Naive thymus-derived CD8-positive, alpha-beta T cell (primary cell): ENCODE measurements at places on chromosomes 16 and 17.

DNA sequence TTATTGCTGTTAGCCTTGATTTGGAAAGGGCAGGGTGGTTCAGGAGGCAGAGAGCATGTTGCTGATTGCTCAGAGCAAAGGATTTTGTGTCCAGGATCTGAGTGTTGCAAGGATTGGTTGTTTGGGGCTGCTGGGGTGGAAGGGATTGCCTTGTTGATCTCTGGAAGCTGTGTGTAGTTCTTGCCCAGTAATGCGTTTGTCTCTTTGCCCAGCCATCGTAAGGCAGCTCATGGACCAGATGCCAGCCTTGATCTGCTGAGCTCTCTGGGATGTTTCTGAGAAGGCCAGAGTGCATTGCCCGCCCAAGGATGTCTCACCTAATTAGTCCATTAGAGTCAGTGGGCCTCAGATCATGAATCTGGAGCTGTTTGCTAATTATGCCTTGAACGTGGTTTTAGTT lies 33.6 kb downstream of the NKD1 start:
- no peak for DNase-seq

GRCh38 chr17:62760059-62760944 lies 47.8 kb downstream of the MARCHF10 start:
- no peak for DNase-seq

- DNase-seq: no peak
Observed at GRCh38 chr16:24409045-24409444, 130.3 kb upstream of the RBBP6 start.

- peak; percentile 82 for DNase-seq
Observed at GRCh38 chr17:29613352-29613837, 9.3 kb downstream of the CORO6 start.

DNA sequence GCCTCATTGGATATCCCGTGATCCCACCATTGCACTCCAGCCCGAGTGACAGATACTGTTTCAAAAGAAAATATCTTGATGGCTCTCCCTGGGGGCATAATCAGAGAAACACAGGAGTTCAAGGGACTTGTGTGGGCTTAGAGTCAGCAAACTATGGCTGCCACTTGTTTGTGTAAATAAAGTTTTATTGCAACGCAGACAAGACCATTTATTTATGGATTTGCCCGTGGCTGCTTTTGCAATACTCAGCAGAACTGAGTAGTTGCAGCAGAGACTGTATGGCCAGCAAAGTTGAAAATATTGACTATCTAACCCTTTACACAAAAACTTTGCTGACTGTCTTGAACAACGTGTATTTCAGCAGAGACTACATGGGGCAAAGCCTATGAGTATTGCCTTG lies 75.5 kb upstream of the GPRC5B start:
- no peak for DNase-seq

GRCh38 chr16:30485818-30486436 lies 13.4 kb downstream of the ITGAL start:
- no peak for DNase-seq

- DNase-seq: no peak
Observed at GRCh38 chr16:80463326-80463725, 77.5 kb upstream of the DYNLRB2 start.

DNA sequence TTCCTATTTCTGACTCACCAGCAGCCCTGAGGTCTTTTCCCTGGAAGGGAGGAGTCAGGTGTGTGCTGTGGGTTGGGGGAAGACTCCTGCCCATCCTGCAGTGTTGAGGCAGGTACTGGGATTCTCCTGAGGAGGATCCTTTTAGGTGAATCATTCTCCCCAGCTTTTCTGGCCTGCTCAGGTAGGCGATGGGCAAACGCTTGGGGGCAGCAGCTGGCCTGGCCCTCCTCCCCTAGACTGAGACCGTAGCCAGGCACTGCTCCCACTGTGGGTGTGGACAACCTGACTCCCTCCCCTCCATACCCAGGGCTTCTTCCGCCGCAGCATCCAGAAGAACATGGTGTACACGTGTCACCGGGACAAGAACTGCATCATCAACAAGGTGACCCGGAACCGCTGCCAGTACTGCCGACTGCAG lies 15.1 kb downstream of the GJD3 start:
- no peak for DNase-seq

DNA sequence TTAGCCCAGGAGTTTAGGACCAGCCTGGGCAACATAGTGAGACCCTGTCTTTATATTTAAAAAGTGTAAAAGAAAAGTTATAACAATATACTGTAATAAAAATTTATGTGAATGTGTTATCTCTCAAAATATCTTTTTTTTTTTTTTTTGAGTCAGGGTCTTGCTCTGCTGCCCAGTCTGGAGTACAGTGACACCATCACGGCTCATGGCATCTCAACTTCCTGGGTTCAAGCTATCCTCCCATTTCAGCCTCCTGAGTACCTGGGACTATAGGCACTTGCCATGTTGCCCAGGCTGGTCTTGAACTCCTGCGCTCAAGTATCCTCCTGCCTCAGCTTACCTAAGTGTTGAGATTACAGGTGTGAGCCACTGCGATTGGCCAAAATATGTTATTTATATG lies 45.5 kb upstream of the SLC25A19 start:
- no peak for DNase-seq

DNA sequence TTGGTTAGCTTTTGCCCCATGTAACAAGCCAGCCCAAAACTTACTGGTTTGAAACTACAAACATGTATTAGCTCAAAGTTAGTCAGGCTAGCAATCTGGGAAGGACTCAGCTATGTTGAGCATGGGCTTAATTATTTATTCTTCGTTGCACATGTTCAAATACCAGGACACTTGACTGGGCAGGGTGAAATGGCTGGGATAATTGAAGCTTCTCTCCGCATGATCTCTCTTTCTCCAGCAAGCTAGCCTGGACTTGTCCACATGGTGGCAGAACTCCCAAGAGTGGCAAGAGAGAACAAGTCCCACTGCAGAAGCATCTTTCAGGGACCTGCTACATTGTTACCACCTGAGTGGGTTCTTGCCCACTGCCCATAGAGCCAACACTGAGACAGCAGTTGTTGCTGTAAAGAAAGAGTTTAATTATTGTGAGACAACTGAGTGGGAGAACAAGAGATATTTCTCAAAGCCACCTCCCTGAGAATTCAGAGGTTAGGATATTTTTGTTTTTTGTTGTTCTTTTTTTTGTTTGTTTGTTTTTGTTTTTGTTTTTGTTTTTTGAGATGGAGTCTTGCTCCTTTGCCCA lies 16.8 kb upstream of the ATF7IP2 start:
- DNase-seq: no peak

- no peak for DNase-seq
Observed at GRCh38 chr16:12588510-12588909, 215.2 kb downstream of the CPPED1 start.

DNA sequence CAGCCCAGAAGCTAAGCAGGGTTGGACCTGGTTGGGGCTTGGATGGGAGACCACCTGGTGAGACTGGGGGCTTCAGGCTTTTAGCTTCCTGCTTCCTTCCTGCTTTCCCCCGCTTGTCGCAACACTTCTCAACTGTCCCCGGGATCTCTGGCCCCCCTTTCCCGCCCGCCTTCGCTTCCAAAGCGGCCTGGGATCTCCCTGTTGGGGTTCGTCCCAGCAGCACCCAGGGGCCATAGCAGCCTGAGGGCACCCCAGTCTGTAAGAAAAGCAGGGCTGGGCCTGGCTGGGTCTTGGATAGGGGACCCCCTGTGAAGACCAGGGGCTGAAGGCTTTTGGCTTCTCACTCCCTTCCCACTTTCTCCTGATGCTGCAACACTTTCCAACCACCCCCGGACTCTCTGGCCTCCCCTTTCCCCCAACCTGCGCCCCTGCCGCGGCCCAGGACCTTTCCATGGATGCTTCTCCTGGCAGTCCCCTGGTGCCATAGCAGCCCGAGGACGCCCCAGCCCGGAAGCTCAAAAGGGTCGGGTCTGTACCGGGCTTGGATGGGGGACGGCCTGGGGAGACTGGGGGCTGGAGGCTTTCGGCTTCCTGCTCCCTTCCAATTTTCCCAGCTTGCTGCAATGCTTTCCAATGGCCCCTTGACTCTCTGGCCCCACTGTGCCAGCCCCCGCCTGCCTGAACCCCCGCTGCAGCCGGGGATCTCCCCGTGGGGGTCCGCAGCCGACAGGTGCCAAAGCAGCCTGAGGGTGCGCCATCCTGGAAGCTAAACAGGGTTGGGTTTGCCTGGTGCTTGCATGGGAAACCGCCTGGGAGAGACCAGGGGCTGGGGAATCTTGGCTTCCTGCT lies 2276.2 kb downstream of the TP53TG3F start:
- no peak for DNase-seq

DNA sequence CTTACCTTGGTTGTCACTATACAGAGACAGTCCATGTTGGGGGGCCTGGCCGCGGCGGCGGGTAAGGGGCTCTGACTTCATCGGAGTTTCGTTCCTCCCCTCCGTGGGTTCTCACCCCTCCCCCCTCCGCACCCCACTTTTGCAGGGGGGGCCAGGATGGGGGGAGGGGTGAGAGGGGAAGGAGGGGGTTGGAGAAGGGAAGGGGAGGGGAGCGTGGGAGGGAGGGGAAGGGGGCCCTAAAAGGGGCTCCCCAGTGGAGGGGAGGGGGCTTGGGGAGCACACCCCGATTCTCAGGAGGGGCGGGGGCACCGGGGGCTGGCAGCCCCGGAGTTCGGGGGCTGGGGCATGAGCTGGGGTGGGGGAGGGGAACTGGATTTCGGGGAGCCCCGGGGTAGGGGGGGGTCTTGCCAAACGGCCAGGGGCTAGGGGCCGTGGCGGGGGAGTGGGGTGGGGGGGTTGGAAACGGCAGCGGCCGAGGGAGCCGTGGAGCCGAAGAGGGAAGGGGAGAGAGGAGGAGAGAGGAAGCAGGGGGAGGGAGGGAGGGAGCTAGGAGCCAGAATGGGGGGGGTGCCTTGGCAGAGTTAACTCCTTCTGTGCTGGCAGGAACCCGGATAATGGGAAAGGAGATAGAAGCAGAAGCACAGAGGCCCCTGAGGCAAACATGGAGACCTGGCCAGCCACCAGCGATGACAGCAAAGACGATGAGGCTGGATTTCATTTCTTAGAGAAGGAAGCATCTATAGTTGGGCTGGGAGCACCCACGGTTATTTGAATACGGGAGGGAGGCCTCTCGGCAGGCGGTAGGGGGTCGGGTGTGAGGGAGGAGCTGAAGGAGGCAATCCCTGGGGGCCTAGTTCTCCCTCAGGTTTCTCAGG lies 2.3 kb downstream of the DLG4 start:
- DNase-seq: peak; percentile 65

GRCh38 chr16:20735490-20735889 lies 6.1 kb downstream of the THUMPD1 start:
- no peak for DNase-seq

DNA sequence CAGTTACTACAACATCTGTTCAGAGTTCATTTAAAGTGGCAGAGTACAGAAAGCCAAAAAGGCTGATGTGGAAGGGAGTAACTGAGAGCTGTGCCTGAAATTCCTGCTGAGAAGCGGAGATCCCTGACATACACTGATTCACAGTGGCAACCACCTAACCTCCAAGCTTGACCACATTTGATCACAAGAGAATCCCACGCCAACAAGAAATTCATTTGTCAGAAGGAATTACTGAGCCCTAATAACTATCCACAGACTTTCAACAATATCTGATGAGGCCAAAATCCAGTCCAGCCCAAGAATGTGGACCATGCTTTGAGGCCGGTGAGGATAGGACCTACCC lies 168.5 kb upstream of the RPH3AL start:
- DNase-seq: no peak

GRCh38 chr17:39775031-39775430 lies 37.3 kb downstream of the GRB7 start:
- DNase-seq: no peak

DNA sequence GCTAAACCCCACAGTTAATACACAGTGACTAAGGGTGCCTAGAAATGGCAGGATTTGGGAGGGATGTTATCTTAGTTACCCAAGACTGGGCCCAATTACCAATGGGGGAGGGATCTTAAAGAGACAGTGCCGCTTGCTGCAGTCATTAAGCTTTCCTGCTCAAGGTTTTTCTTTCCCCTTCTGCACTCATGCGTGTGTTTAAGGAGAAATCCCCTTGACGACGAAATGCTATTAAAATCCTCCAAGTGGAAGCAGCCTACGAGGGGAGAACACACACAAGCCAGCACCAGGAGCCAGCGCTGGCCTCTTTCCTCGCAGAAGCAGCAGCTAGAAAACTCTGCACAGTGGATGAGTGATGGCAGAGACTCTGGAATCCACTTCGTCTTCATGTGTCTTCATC lies 22.0 kb downstream of the SALL1 start:
- no peak for DNase-seq

DNA sequence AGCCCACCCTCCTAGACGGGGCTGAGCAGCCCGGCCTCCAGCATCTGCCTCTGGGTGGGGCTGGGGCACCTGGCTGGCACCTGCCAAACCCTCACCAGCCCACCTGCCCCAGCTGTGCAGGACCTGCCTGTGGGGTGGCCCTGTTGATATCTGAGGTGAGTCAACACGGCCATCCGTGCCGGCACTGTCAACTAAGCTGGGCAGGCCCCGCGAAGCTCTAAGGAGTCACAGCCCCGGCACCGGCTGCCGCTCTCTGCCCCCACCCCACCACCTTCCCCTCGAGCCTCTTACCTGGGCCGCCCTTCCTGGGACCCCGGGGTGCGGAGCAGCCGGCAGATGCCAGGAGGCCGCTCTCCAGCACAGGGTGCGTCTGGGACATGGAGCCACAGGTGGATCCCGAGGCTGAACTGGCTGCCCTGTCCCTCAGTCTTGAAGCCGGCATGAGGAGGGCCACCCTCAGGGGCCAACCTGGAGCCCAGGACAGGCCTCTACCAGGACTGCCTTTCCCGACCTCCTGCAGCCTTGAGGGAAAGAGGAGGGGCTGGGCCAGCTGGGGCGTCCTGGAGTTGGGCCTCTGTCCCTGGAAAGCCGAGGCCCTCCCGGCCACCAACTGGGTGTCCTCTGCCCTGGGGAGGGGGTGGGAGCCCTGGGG lies 515 bp downstream of the CBFA2T3 start:
- DNase-seq: no peak

GRCh38 chr16:74723256-74723655 lies 22.6 kb upstream of the MLKL start:
- no peak for DNase-seq

DNA sequence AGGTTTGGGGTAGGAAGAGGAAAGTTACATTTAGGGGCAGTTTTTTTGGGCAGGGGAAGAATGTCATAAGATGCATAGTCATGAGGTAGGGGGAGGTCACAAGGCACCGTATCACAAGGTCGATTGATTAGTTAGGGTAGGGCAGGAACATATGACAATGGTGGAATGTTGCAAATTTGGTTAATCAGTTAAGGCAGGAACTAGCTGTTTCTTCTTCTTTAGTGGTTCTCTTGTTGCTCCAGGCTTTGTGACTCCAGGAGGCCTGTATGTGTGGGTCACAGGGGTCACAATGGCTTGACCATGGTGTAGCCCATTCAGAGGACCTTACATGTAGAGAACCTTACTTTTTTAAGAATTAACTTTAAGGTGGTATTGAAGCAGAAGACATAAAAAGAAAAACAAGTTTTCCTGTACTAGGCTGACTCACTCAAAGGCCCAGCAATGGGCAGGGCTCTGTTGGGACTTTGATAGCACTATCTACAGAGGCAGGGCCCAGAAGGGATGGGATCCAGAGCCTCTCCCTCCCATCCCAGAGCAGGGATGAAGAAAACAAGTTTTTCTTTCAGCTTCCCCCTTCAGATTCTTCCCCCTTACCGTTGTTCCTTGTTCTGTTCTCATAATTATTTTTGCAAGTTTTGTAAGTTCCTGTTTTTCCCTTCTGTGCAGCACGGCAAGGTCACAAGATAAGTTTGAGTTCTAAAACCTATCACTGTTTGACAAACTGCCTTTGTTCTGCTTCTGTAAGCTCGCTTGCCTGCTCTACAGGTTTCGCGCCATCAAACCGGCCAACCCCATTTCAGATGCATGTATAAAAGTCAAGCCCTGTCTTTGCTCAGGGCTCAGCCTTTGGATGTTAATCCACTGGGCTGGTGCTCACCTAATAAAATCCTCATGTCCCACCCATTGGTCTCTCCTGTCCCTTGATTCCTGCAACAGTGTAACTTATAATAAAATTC lies 45.8 kb upstream of the ATF7IP2 start:
- DNase-seq: no peak

GRCh38 chr17:66691644-66692420 lies 143.1 kb upstream of the CACNG5 start:
- no peak for DNase-seq
